ENCODE measurements at places on chromosomes 6 and 20.

GRCh38 chr20:33493076-33493766 is 3.3 kb downstream of the CBFA2T2 start:
- no peak for DNase-seq

DNA sequence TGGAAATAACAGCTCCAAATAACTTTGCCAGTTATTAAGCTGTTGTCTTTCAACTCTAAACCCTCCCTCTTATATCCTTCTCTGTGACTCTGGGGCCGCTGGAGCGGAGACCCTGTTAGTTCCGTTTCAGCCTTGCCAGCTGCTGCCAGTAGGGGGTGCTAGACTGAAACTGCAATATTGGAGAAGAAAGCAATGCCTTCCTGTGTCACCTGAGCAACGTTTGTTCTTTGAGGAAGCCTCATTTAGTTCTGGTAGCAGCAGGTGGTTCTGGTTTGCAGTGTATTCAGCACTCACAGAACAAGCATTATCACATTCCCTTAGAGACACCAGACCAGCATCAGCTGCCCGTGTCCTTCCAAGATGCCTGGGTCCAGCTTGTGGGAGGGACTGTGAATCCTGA is 22.9 kb upstream of the JAG1 start:
- DNase-seq, result no peak

GRCh38 chr20:22339091-22339881 is 245.1 kb downstream of the FOXA2 start:
- peak; percentile 27 for DNase-seq

DNA sequence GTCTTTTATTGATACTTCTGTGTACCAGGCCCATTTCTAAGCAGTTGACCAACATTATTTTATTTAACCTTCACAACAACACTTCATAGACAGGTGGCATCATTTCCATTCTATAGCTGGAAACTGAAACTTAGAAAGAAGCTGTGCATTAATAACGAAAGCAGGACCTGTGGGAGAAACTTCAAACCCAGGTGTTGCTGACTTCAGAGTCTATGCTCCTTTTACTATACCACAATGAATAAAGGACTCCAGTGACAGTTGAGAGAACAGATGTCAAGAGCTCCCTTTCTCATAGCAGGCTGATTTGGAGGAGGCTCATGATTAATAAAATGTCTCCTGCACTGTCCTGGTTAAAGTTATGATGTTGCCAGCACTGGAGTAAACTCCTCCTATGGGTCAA is 56.6 kb upstream of the POU3F2 start:
- no peak for DNase-seq

DNA sequence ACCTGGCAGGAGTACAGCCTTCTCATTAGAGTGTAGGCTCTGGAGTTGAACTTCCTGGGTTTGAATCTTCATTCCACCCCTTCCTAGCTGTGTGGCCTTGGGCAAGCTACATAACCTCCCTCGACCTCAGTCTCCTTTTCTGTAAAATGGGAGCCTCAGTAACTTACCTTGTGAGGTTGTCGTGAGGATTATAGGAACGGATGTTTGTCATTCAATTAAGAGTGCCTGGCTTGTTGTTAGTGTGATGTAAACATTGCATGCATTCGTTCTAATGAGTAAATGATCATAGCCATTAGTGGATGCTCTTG is 45.2 kb downstream of the TOX2 start:
- no peak for DNase-seq
